ENCODE measurements at places on chromosomes 16 and 17.

- no peak for DNase-seq
These were observed 55.4 kb downstream of the NLK start for GRCh38 chr17:28097901-28098300.

DNA sequence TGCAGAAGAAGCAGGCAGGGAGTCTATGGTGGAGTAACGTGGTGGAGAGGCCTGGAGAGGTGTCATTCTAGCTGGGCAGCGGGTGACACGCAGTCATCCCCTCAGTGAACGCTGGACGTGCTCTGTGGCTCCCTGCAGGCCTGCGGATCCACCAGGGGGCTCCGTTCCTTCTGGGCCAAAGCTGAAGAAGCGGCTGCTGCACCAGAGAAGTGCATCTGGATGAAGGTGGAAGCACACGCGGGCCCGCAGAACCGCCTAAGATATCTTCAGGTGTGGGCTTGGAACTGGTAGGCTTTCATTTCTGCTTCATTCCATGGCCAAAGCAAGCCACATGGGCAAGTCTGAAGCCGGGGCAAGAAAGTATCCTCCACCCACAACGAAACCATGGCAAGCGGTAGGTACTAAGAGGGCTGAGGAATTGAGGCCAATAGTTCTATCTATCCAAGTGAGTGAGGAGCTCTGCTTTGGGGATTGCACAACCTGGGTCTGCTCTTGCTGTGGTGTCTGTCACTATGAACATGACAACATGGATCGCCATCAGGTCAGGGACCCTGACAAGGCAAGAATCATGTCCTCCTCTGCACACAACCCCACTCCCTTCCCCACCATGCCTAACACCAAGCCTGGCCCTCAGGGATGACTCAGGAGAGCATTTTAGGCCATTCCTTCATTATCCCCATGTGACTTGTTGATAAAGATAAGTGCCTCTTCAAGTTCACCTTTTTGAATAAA lies 78.9 kb upstream of the FBXO47 start:
- DNase-seq: no peak

DNA sequence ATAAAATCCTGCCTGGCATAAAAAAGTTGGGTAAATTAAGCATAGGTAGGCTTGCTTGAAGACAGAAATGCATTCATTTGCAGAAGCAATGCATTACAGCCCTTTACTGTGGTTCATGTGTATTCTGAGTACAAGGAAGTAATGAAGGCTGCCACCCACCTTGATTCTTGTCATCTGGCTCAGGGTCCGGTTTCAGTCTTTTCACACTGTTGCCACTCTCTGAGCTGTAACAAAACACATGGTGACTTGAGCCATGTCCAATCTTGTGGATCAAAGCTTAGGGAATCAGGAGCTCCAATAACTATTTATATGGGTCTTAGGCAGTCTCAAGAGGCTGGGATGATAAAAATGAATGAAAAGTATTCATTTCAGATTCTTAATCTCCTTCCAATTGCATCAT lies 22.0 kb downstream of the PSME3IP1 start:
- DNase-seq: no peak

DNA sequence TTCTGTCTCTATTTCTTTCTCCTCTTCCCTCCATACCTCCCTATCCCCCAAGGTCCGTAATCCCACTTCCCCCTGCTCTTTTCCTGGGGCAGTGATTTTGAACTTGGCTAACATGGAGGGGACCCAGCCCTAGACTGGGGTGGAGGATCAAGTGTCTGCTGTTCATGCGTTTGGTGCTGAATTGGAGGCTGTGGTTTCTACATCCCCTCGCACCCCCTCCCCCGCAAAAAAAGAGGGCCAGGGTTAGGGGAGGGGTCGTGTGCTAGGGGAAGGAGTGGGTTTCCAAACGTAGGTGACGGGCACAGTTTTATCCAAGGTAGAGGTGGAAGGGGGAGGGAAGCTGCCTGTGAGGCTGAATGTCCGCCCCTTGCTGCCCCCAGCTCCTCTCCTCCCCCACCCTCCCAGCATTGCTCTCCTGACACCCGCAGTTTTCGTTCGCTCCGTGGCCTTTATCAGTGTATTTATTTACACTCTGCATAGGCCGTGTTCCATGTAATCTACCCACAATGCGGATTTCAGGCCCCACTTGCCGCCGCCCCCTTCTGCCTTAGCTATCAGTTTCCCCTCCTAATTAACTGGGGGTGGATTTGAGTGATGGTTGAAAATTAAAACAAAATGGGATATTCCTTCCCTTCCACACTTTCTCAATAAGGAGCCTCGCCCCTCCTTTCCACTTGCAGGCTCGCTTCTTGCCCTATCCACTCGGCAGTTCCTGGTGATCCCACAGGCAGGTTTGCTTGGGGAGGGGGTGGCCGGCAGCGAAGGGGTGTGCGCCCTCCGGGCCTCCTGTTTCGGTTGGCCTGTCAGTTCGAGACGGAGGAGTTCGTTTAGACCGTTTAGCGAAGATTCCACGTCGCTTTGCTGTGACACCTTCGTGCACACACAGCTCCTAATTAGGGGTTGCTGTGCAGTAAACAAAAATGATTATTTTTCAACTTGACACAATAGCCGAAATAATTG lies 2.0 kb downstream of the GNAO1 start:
- DNase-seq: no peak

GRCh38 chr16:88326611-88327485 lies 55.9 kb upstream of the ZNF469 start:
- no peak for DNase-seq

GRCh38 chr17:19385521-19385983 lies 1.4 kb downstream of the MFAP4 start:
- DNase-seq: no peak

DNA sequence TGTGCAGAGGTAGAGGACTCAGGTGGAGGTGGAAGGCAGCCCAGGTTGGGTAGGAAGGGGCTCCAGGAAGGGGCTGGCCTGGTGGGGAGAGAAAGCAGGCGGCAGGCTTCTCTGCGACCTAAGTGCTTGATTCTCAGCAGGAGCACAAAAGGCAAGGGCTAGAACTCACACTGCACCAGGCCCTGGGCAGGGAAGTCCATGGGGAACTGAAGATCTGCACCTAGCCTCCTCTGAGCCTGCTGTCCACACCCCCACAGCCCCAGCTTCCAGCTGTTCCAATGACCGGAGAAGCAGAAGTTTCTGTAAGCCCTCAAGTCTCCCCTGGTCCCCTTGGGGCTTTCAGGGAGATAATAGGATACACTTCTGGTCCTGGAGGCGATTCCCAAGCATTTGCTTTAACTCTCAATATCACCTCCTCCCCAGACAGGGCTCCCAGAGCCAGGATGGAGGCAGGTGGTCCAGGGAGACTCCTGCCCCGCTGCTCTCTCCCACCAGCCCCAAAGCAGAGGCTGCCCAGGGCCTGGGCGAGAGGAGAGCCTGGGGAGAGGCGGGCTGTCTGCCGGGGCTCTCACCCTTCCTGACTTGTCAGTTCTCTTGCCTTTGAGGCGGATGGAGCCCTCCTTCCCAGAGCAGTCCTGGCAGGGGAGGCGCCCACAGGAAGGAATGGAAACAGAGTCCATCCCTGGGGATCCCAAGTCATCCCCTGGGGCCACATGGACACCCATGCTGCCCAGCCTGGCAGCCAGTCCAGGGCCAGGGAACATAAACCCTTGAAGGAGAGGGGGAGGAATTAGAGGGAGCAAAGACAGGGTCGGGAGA lies 126.0 kb downstream of the RBFOX3 start:
- DNase-seq: no peak

DNA sequence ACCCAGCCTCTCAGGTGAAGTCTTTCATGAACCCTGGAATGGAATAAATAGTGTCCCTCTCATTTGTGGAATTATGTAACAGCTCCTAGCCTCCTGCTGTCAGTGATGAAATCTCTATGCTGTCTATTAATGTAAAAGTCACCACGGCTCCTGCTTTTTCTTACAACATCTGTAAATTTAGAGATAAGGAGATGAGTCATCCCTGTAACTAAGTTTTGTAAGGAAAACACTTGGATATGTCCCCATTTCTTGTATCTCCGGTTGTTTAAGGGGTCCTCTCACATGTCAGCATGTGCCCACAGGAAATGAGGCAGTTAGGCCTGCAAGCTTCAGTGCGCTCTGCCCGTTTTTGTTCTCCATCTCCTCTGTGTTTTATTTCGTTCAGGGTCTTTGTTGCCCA lies 2.8 kb upstream of the NAT9 start:
- no peak for DNase-seq

- DNase-seq: no peak
These were observed 17.5 kb downstream of the SOCS1 start for GRCh38 chr16:11238272-11239202.

DNA sequence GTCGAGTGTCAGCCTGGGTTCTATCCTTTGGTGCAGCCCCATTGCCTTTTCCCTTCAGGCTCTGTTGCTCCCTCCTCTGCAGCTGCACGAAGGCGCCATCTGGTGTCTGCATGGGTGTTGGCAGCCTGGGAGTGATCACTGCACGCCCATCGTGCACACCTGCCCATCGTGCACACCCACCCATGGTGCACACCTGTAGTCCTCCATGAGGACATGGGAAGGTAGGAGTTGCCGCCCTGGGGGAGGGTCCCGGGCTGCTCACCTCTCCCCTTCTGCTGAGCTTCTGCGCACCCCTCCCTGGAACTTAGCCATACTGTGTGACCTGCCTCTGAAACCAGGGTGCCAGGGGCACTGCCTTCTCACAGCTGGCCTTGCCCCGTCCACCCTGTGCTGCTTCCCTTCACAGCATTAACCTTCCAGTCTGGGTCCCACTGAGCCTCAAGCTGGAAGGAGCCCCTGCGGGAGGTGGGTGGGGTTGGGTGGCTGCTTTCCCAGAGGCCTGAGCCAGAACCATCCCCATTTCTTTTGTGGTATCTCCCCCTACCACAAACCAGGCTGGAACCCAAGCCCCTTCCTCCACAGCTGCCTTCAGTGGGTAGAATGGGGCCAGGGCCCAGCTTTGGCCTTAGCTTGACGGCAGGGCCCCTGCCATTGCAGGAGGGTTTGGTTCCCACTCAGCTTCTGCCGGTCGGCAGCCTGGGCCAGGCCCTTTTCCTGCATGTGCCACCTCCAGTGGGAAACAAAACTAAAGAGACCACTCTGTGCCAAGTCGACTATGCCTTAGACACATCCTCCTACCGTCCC lies 2.9 kb downstream of the CTRL start:
- peak; percentile 69 for DNase-seq

DNA sequence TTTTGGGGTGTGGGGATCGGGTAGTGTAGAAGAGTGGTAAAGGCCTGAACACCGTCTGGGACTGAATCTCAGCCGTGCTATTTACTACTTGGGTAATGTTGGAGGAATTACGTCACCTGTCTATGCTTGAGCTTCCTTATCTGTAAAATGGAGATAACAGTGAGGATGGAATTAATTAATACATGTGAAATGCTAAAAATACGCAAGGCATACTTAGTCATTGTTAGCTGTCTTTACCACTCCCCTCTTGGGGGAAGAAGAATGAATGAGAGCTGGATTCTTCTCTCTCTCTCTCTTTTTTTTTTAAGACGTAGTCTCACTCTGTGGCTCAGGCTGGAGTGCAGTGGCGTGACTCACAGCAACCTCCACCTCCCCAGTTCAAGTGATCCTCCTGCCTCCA lies 41.1 kb upstream of the TANGO6 start:
- no peak for DNase-seq

GRCh38 chr16:86048882-86049585 lies 150.1 kb downstream of the IRF8 start:
- no peak for DNase-seq

- DNase-seq: no peak
These were observed 1.5 kb downstream of the GSDMB start for GRCh38 chr17:39916918-39917317.

DNA sequence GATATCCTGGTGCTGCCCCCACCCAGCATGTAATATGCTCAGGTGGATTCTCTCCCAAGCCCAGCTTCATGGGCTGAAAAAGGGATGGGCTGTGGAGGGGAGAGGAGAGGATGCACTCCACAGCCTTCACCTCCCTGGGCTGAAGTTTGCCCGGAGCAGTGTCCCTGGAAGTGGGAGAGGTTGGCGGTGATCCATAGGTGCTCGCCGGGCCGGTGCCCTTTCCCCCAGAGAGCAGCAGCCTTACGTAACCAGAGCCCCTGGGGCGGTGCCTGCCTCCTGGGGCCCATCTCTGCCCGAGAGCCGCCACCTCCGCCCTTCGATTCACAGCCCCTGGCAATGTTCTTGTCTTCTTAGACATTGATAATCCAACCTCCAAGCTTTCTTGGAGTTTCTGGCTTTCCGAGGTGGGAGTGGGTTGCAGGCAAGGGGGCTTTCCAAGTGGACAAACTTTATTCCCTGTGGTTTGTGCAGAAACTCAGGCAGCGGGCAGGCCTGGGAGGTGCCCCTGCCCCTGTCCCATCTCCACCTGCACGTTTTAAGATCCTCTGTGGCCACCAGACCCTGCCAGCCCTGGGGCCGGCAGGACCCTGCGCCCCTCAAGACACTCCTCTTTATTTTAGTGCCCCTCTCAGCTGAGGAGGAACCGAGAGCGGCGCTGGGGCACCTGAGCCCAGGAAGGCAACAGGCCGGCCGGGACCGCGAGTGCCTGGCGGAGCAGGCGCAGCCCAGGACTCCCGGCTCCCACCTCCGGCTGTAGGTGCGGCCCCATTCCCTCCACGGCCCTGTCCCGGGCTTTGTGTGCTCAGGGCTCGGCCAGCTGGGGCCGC lies 3.1 kb upstream of the WDR90 start:
- DNase-seq: no peak

All from activated T-cell treated with anti-CD3 and anti-CD28 coated beads for 1 hour (primary cell).